NCI-H1048 (cell line): ENCODE measurements at places on chromosomes 7 and 10.

DNA sequence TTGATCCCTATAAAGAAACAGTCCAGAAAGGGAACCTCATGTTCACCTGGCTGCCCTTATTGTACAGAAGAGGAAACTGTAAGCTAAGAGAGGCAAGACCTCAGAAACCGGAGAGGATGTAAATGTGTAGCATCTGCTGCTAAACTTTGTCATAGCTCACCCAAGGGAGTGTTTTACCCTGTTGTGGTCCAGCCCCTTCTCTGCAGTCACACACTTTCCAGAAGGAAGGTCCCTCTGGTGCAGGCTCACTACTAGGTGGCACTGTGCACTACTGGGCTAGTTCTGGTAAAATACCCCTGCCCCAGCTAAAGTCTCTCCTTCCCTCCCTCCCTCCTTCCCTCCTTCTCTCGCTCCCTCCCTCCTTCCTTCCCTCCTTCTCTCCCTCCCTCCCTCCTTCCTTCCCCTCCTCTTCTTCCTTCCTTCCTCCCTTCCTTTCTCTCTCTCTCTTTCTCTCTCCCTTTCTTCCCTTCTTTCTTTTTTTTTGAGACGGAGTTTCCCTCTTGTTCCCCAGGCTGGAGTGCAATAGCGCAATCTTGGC, 42.5 kb upstream of the LCOR start:
- peak; percentile 16 for DNase-seq

DNA sequence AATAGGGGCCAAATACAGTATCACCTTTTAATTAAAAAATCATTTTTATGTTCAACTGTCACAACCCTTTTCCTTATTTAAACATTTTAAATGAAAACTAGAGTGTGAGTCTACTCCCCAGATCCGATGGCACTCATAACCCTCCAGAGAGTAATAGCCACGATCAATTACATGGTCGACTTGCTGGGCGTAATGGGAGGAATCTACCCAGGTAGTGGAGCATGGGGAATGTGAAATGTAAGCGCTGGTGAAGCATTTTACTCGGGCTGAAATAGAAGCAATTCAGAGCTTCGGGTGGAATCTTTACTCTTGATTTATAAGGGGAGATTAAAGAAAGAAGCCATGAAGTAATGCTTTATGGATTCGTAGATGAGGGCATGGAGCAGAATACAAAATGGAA, 321.9 kb downstream of the ACTR3B start:
- no peak for DNase-seq

DNA sequence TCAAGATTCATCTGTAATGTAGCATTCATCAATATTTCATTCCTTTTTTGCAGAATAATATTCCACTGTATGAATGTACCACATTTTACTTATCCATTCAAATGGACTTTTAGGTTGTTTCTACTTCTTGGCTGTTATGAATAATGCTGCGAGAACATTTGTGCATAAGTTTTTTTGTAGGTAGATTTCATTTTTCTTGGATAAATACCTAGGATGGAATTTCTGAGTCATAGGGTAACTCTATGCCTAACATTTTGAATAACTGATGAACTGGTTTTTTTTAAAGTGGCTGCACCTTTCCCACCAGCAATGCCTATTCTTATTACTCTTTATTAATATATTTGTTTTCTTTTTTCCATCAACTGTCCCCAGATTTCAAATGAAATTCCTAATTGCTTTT, 9.1 kb upstream of the XPNPEP1 start:
- no peak for DNase-seq

GRCh38 chr7:76423666-76424412, 911 bp upstream of the ZP3 start:
- no peak for DNase-seq

GRCh38 chr7:125256446-125256845, 326.8 kb upstream of the POT1 start:
- DNase-seq, result peak; percentile 39

- DNase-seq, result no peak
Observed at GRCh38 chr7:34751725-34752643, 94.0 kb downstream of the NPSR1 start.

DNA sequence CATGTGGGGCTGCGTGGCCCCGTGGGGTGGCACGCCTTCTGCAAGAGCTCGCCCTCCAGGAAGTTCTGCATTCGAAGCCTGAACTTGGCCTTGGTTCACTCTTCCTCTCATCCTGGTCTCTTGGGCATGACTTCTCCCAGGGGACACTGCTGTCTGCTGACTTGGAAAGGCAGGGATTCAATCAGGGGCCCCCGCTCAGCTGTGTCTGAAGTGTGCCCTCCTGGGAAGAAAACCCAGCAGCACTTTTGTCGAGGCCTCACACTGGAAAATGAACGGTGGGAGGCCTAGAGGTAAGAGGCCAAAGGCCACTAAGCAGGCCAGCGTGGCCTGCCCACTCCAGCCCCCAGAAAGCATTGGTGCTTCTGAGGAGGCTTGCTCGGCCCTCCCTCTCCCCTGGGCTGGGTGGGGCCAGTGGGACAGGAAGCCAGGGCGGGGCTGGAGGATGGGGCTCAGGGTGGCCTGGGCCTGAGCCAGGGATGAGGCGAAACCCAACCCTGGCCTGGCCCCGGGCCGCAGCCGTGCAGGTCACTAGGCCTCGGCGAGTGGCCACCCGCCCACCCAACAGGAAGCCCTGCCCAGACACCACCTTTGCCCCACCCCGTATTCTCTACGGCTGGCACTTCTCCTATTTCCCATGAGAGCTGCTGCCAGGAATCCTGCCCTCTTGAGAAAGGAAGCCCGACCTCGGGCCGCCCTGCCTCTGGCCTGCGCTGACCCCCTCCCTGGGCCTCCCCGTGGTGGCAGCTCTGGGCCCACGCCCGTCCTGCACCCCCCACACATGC, 81.1 kb downstream of the ZMIZ1 start:
- no peak for DNase-seq

GRCh38 chr7:64880322-64881297, 22.5 kb upstream of the ZNF273 start:
- no peak for DNase-seq
